ENCODE measurements at places on chromosomes 7 and 10.
A peak's percentile ranks its signal among the peaks of the same experiment; 100 is the strongest.

- no peak for DNase-seq
These were observed 480.3 kb downstream of the NXPH1 start for GRCh38 chr7:8913682-8914081.

DNA sequence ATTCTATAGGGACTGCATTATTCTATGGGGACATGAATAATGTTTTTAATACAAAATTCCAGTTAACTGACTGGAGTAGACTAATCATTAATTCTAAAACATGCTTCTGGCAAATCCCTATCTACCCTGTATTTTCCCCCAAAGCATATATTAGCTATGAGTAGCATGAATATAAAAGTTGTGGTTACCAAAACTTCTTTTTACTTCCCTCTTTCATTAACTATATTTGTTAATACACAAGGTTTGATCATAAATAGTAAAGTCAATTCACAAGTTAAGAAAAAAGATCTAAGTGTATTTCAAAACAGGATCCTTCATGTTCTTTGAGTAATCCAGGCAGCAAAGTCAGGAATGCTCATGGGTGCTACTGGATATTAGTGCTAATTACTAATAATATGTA, 2.9 kb upstream of the RALA start:
- no peak for DNase-seq

GRCh38 chr7:50145801-50146338, 52.8 kb upstream of the ZPBP start:
- DNase-seq, result no peak

DNA sequence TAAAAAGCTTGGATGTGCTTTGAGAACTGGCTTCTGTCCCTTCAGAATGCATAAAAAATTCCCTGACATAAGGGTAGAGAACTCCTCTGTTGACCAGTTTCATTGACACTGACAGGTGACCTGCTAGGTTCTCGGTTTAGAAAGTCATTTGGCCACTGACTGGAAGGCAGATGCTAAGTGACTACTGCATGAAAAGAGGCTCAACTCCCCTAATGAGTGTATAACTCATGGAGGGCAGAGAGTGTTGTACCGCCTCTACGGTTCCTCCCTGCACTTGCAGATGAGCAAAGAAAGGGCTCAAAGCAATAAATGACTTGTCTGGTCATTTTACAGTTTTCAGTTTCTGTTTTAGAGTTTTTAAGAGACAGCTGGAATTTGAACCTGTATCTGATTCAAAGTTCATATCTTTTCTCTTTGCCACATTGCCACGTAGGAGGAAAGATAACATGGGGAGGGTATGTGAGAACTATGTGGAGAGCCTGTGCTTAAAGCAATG, 2.9 kb upstream of the FGL2 start:
- DNase-seq, result no peak

- no peak for DNase-seq
These were observed 25.9 kb upstream of the OCM start for GRCh38 chr7:5854738-5855137.

DNA sequence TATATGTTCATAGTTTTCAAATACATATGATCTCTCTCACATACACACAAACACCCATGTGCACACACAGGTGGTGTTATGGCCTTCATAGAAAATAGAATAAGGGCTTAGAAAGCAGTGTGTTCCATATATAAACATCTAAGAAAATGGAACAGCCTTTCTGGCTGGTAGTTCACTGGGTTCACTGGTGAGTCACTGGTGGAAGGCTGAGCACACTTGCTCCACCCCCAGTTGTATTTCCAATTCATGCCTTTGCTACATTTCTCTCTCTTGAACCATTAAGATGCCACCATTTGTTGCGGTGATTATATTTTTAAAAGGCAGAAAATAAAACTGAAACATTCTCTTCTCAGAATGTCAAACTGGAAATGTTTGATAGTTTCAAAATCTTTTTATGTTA, 252.1 kb downstream of the GLI3 start:
- DNase-seq, result peak; percentile 72

GRCh38 chr10:77501152-77501845, 136.3 kb downstream of the KCNMA1 start:
- peak; percentile 94 for DNase-seq

- no peak for DNase-seq
These were observed 49.5 kb upstream of the DNAJC1 start for GRCh38 chr10:22053048-22053447.
